ENCODE measurements at places on chromosomes 2 and 18.

GRCh38 chr2:61658841-61659780 lies 121.0 kb upstream of the XPO1 start:
- DNase-seq: no peak

GRCh38 chr2:41647468-41648050 lies 400.3 kb upstream of the PKDCC start:
- no peak for DNase-seq

DNA sequence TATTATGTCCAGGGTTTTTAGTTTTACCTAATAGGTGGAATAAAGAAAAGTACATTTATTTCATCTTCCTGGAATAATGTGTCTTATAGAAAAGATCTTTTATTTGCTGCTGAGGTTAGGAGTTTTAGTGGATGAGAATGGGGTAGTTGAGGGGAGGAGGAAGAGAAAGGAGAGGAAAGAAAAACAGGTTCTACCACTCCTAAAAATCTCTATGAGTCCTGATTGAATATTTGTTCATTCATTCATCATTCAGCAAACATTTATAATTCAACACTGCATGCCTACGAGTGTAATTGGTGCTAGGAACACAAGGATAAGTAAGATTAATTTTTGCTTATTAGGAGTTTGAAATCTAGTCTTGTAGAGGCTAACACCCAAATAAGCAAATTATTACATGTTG lies 45.2 kb upstream of the SLC4A10 start:
- DNase-seq: no peak

DNA sequence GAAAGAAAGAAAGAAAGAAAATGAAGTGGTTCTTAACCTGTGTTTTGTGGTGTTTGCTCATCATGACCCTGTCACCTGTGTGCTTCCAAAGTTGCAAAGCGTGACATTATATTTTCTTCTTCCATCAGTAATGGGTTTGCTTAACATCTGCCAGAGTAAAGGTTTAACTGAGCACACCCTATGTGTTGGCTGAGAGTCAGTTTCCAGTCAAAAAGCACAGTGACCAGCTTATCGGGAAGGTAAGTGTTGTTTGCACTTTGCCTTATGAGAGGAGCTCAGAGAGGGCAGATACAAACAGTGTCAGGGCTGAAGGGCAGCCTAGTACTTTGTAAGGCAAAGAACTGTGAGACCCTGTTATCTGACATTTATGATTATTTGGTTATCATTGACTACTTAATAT lies 406.2 kb upstream of the CWC22 start:
- no peak for DNase-seq

DNA sequence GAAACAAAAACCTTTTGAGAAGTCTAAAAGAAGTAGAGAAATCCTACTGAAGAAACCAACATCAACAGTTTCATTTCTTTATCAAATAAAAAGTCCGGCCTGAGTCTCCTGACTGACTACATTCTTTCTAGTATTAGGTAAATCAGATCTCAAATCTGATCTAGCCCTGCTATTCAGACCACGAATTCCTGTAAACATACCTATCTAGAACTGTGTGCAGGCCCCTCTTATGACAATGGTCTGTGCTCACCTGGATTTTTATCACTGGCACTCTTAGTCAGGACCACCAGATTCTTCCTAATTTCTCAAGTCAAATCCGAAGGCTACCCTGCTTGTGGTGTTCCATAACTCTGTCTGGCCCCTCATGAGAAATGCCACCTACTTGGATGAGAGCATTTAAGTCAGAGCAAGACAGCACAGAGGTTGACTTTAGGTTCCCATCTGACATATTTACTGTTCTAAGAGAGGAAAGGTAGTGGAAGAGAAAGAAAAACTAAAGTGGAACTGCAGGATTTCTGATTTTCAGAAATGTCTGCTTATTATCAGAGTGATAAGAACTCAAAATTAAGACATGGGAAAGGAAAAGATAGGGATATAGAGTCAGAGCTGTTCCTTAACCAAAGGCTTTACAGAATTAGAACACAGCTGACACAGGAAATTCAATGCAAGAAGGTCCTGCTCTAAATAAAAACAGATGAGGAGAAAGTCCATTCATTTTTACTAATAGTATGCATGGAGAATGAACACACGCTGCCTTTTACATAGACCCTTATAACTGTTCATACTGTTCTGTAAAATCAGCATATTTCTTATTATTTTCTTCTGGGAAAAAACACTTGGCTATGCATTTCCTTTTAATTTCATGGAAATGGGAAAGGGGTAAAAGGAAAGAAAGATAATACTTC lies 56.5 kb downstream of the SLC8A1 start:
- DNase-seq: no peak

GRCh38 chr2:162449471-162449870 lies 105.5 kb downstream of the GCA start:
- no peak for DNase-seq

GRCh38 chr2:43077876-43078275 lies 148.5 kb downstream of the ZFP36L2 start:
- DNase-seq: no peak

DNA sequence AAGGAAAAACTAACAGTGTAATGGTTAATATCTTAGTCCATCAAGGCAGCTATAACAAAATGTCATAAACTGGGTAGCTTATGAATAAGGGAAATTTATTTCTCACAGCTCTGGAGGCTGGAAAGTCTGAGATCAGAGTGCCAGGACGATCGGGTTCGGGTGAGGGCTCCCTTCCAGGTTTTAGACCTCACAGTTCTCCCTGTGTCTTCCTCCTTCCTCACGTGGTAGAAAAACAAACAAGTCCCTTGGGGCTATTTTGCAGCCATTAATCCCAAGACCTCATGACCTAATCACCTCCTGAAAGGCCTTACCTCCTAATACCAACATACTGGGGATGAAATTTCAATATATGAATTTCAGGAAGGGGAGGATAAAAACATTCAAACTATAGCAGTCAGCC lies 455.9 kb downstream of the CNTNAP5 start:
- DNase-seq: no peak

DNA sequence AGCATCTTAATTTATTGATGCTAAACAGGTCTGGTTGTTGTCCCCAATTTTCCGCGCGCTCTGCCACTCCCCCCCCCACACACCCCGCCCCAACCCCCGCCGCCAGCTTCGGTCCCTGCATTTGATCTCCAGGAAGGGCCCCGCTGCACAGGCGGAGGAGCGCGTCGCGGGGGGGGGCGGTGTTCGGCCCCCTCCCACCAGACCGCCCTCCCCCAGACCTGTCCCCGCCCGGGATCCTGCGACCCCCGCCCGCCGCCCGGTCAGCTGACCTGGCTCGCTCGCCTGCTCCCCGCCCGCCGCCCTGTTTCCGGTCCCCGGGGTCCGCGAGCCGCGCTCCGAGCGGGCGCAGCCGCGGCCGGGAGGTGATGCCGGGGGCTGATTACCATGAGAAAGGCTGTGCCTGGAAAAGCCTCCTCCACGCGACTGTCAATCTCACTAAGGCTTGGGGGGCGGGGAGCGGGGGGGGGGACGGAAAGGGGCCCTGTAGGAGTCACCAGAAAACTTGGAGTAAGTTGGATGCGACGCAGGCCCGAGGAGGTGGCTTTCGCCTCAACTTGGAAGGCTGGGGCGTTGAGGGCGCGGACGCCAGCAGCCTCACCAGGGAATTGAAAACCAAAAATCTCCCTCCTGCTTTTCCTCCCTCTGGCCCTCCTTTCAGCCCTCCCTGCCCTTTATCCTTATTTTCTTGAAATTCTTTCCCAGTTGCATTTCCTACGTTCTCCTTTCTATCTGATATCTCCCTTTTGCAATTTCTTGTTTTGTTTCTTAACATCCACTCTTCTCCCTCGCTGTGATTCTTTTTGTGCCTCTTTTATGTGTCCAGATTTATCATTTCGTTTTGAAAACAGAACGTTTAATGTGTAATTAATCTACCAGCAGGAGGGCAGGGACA lies 4.4 kb upstream of the ZEB2 start:
- no peak for DNase-seq

GRCh38 chr2:59538398-59538911 lies 1015.0 kb downstream of the BCL11A start:
- no peak for DNase-seq

DNA sequence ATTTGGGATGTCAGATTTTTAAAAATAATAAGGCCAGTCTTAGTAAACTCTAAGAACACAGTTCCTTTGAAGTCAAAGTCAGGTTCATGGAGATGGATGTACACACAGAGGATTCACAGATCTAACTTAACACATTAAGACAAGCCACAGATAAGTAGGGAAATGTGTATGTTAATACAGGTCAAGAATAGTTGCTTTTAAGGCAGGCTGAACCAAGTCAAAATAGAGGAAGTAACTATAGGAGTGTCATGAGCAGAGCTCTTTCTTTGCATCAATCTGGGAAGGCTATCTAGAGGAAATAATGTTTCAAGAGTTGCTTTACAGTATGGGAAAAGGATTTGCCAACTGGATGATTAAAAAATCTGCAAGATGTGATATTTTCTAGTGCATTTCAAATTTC lies 128.0 kb upstream of the FBXO11 start:
- DNase-seq: no peak

DNA sequence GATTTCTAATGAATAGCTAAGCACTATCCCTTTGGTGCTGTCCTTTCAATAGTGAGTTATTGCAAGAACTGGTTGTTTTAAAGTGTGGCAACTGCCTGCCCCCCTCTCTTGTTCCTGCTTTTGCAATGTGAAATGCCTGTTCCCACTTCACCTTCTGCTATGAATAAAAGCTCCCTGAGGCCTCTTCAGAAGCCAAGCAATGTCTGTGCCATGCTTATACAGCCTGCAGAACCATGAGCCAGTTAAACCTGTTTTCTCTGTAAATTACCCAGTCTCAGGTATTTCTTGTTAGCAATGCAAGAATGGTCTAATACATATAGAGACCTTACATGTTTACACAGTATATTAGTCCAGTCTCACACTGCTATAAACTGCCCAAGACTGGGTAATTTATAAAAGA lies 15.0 kb upstream of the METTL21A start:
- DNase-seq: no peak

- no peak for DNase-seq
Observed at GRCh38 chr18:59268721-59269562, 4.3 kb downstream of the RAX start.

GRCh38 chr2:173272849-173273248 lies 81.8 kb upstream of the CDCA7 start:
- no peak for DNase-seq

- no peak for DNase-seq
Observed at GRCh38 chr18:77056344-77057005, 76.1 kb downstream of the MBP start.

- DNase-seq: no peak
Observed at GRCh38 chr2:25165992-25166875, 2.1 kb downstream of the POMC start.

DNA sequence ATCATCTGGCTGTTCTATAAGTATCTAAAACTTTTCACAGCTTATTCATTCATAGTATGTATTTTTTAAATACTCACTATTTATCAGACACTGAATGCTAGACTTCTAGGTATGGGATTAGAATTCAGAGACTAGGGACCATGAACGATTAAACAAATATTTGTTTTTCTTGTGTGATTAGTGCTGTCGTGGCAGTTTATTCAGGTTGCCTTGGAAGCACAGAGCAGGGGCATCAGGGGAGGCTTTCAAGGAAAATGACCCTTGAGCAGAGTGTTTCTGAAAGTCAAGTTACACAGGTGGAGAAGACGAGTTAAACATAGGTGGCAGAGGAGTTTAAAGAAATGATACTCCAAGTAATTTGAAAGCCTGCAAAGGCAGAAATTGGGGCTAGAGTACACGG lies 5.7 kb downstream of the SPOPL start:
- DNase-seq: no peak

DNA sequence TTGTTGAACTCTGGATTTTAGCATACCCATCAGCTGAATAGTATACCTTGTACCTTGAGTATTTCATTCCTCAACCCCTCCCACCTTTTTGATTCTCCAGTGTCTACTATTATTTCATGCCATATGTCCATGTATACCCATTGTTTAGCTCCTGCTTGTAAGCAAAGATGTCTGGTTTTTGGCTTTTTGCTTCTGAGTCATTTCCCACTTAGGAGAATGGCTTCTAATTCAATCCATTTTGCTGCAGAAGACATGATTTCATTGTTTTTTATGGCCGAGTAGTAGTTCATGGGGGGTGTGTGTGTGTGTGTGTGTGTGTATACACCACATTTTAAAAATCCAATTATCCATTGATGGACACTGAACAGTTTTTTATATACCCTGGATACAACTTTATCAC lies 24.3 kb upstream of the MOCOS start:
- no peak for DNase-seq

DNA sequence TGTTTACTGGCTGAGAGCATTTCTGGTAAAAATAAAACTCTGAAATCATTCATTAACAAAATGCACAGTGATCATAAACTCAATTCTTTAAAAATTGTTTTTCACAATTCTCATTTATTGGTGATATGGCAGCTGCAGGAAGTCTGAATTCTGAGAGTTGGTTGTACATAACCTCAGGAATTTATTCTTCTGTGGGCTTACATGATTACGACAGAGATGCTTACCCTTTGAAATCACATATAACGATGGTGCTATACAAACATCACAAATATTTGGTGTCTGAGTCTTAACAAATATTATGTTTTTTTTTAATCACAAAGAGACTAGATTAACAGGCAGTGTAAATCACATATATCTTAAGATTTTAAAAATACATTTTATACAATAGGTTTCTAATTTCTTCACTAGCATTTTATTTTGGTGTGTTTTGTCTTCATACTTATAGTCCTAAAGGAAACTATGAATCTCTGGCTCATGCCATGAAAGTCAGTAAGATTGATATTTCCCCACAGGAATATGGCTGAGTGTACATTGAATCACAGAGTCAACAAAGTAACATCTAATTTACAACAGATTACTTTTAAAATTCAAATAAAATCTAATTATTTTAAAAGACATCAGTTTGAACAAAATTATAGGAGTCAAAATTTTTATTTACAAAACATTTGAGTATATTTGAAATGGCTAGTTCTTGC lies 318.8 kb upstream of the THUMPD2 start:
- no peak for DNase-seq

GRCh38 chr2:172996387-172996961 lies 79.2 kb upstream of the MAP3K20 start:
- no peak for DNase-seq

DNA sequence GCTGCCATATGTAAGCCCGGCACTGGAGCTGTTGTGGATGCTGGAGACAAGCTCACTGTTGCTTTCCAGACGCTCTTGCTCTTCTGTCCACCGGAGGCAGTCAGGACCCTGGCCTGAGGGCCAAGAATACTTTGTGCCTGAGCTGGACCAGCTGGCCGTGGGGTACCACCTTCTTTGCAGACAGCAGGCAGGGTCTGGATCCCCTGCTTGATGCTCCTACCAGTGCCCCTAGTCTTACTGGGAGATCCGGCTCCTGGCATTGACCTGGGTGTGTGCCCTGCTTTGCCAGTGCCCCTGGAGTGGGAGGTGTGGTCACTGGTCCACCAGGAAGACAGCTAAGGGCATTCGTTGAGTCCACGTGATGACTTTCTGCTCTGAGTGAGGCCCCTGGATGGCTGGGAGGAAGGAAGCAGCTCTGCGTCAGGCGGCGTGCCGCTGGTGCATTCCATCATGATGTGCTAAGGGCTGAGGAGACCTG lies 59.3 kb downstream of the LRRFIP1 start:
- no peak for DNase-seq

GRCh38 chr2:215773728-215774127 lies 239.6 kb downstream of the MREG start:
- no peak for DNase-seq
